ENCODE measurements at places on chromosomes 5 and 9.

GRCh38 chr9:86660146-86660943 is 287.0 kb downstream of the GAS1 start:
- no peak for DNase-seq

GRCh38 chr5:122263352-122264030 is 48.5 kb upstream of the SNCAIP start:
- no peak for DNase-seq

- no peak for DNase-seq
These were observed 322.4 kb downstream of the TMEM161B start for GRCh38 chr5:87946271-87946670.

- DNase-seq: no peak
These were observed 260.9 kb upstream of the TUT7 start for GRCh38 chr9:86614871-86615849.

- no peak for DNase-seq
These were observed 1068.0 kb downstream of the MAT2B start for GRCh38 chr5:164573397-164573796.

DNA sequence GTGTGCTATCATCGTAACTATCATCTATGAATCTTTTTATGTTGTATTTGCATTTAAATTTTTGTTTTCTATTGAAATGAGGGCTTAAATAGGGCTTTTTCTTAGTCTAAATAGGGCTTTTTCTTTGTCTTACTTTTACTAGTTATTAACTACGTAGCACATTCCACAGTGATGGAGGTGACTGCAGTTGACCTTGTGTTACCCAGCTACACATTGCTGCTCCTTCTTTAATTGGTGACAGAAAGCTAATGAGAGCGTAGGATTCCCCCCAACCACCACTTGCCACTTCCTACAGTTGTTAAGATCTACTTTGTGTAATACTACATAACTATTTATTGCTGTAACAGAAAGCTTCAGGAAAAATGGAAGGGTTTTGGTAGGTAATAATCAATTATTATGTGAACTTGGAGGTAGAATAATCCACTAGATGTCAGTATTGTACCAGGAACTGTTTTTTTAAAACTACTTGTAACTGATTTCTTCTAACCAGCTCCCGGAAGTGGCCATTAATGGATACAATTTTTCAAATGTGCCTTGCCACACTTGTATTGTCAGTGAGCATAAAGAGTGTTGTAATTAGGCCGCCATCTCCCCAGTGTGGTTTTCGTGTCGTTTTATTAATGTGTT is 18.0 kb downstream of the MTRR start:
- peak; percentile 18 for DNase-seq

GRCh38 chr5:1967736-1968135 is 85.0 kb upstream of the IRX4 start:
- no peak for DNase-seq

GRCh38 chr5:41656597-41656996 is 146.2 kb upstream of the PLCXD3 start:
- DNase-seq: no peak

- DNase-seq: peak; percentile 75
These were observed 3.9 kb upstream of the GNAQ start for GRCh38 chr9:78035383-78035993.

GRCh38 chr5:17163221-17163620 is 54.2 kb upstream of the BASP1 start:
- no peak for DNase-seq

DNA sequence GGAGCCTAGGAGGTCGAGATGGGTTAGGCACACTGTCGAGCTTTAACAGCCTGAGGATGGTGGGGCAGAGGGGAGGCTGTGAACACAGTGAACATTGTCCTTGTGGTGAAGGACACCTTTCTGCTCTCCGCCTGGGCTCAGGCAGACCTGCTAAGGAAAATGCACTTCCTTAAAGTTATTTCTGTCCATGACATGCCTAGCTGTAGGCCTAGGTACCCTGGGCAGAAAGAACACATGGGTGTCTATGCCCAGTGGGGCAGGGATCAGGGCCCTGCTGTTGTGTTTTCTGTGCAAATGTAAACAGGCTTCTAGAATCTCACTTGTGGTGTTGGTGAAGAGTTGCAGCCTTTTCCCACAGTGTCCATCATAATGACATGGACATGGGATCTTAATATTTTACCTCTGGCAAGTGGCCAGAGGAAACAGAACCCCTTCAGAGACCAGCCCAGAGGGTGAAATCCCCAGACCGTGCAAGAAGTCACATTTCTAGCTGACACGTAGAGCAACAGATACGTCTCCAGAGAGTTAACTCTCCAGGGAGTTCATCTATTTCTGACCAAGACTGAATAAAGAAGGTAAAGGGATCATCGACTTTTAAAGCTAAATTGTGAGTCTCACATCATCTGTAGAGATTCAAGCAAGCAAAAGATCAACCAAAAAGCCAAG is 79.2 kb downstream of the C9orf152 start:
- DNase-seq: no peak

DNA sequence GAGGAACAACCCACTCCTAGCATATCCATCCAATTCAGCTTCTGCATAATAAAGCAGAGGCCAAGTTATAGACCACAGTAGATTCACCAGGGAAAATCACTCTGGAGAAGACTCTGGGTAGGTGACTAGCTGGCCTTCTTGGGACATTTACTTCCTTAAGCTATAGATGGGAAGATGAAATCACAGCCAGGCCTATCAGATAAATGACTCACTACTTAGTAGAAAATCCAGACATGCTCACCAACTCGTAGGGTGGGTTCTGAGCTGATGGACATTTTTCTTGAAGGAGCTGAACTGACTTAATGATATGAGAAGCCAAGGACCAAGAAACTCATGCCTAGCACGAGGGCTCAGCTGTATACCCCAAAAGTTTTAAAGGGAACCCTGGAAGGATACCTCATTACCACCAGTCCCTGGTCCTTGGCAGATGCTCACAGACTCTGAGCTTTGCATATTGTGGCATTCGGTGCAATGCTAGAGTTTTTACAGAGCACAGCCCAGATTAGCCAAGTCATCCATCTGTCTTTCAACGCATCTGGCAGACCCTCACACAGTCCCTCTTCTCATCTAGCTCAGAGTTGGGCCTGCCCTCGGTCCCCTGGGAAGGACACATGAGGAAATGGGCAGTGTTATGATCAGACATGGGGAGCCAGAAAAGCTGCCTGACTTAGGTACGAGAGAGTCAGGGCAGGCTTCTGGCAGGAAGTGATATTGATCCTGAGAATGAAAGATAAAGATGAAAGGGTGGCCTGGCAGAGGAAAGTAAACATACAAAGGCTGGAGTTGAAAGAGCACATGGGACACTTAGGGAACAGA is 15.0 kb downstream of the ACSL6 start:
- DNase-seq: no peak

DNA sequence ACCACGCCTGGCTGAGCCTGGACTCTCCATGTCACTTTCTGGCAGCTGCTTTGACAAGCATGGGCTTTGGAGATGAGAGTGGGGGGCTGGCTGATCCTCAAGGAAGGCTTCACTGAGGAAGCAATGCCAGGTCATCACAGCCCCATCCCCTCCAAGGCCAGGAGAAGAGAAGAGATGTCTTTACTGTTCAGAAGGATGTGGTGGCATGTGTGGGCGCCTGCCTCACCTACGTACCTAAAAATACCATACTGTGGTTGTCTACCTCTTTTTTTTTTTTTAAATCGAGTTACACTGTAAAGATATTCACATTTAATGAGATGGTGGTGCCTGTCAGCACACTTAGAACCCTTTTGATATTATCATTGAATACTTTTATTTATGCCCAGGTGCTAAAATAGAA is 26.4 kb upstream of the CTNNA1 start:
- peak; percentile 37 for DNase-seq

DNA sequence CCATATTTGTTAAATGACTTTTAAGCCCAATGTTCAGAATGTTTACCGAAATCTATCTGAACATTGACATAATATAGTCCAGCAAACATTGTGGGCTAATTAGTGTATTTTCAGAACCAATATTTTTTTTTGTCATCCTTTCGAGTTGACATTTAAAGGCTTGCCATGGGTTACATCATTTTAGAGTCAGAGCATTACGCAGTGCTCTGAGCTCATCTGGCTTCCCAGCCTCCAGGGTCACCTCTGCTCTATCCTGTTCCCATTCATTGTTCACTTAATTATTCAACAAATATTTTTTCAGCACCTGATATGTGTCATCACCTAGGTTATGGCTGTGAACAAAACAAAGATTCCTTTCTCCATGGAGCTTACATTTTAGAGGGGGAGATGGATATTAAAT is 80.2 kb downstream of the SREK1 start:
- DNase-seq: no peak

GRCh38 chr5:14016549-14016948 is 72.1 kb upstream of the DNAH5 start:
- no peak for DNase-seq

- DNase-seq: no peak
These were observed 3.7 kb downstream of the HNRNPH1 start for GRCh38 chr5:179619776-179620175.

DNA sequence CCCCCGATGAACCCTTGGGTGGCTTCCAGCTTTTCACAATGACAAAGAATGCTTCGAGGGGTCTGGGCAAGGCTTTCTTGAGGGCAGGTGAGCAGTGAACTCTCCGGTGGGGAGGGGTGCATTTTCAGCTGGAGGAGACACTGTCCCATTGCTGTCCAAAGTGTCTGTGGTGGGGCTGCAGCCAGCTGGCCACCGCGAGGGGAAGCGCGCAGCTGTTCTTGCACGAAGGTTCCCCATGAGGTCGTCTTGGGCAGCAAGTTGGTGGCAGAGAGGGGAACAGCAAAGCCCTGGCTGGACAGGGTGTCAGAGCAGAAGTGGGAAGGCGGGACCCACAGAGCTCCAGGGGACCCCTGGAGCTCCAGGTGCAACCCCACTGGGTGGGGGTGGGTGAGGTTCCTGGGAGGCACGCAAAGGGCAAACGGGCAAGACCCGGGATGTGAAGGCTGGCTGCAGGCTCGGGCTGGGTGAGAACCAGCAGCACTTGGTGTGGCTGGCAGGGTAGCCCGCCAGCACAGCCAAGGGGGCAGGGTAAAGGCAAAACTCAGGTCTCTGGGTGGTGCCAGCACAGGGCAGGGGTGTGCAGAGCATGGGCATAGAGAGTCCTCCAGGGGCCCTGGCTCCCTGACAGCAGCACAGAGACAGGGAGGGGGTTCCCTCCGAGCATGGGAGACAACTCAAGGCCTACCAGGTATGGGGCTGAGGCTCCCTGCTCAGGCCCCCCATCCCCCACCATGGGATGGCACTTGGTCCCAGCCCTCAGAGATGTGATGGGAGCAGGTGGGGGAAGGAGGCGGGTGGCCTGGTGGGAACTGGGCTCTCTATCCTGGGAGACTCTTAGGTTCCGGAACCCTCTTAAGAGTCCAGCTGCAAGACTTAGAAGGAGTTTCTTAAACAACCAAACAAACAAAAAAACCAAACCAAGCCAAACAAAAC is 26.6 kb downstream of the TSPAN17 start:
- DNase-seq: no peak

DNA sequence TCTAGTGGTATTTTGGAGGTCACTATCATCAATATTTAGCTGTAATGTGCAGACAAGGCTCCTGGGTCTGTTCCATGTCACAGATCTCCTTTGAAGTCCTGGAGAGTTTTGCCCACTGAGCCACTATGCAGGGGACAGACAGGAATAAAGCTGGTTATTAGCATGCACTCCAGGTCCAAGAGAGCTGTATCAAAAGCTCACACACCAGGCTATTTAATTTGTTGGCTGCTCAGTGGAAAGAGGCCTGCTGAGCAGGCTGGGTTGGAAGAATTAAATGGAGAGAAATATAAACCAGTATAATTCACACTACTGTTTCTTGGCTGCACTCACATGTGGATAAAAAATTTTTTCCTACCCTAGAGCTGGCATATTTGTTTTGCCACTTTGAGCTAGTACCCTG is 113.8 kb upstream of the TAF11L2 start:
- no peak for DNase-seq

DNA sequence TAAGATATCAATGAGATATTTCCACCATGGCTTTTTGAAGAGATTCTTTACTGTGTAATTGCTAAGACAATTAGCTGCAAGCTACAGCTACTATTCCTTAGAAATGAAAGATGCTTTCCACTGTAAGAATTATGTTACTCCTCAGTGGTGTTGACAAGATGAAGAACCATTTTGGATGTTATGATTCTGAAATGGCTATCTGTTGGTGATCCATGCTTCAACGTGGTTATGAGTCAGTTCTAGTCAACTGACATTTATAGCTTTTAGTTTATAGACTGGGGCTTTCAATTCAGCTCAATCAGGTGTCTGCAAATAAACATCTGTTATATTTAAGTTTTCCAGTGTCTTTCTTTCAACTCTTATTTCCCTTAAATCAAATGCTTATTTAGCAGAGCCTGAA is 93.7 kb downstream of the SGCD start:
- DNase-seq: no peak

- DNase-seq: peak; percentile 52
These were observed at the start of gene TUSC1 for GRCh38 chr9:25678147-25678666. TSS of gene TUSC1 (minus strand) at chr9:25678444. CDS start at chr9:25678312, 132 bp downstream.

DNA sequence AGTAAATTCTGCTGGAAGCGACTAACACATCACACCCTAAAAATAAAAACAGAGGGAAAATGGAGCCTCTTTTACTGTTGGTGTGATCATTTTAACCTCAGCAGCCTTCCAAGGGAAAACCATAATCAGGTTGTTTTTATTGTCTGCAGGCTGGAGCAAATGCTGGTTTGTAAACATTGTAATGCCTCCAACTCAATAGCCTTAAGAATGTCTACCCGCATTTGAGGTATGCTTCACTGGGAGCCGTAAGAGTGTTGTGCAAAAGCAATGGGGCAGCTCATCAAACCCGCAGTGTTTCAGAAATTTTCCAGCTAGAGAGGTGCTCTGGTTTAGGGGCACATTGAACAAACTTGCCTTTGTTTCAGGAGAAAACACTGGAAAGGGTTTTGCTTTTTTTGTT is 17.0 kb downstream of the NIM1K start:
- DNase-seq: no peak

GRCh38 chr5:139494832-139495231 is 12.3 kb upstream of the STING1 start:
- DNase-seq: no peak

DNA sequence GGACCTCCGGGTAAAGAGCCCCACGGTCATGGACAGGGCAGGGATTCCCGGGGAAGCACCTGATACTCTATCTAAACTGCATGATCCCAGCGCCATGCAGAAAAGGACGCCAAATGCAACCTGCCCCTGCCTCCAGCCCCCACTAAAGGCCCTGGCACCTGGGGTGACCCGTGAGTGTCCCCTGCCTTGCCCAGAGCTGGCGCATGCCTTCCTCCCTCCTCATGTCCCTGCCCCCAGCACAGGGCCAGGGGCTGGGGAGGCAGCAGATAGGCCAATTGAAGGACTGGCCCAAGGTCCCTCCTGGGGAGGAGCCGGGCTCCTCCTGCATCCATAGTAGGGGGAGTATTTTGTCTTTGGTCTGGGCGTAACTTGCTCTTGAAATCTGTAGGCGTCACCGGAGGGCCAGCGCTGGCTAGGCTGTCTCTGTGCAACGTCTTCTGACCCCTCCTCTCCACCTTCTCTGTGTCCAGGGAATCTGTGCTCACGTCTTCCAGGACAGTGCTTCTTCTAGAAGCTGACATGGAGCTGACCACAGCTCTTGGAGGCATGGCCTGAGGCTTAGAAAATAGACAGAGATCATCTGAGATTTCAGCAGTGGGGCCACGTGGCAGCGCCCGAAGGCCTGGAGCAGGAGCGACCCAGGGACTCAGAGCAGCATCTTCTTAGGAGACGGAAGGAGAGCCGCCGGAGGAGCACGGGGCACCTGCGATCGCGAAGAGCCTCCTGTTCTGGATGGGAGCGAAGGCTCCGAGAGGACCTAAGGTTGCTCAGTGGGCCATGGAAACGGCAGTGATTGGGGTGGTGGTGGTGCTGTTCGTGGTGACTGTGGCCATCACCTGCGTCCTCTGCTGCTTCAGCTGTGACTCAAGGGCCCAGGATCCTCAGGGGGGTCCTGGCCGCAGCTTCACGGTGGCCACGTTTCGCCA is 660 bp downstream of the SPAAR start:
- DNase-seq: no peak

- DNase-seq: peak; percentile 94
These were observed 399.0 kb downstream of the MED10 start for GRCh38 chr5:5979377-5979760.

Data from MM.1S (cell line).